Karpas-422 (cell line): ENCODE measurements at places on chromosomes 3 and 15. TPM values are rescaled to one million over a fixed set of nuclear protein-coding genes. Genes with fewer than 3 reads are reported as not detected.

DNA sequence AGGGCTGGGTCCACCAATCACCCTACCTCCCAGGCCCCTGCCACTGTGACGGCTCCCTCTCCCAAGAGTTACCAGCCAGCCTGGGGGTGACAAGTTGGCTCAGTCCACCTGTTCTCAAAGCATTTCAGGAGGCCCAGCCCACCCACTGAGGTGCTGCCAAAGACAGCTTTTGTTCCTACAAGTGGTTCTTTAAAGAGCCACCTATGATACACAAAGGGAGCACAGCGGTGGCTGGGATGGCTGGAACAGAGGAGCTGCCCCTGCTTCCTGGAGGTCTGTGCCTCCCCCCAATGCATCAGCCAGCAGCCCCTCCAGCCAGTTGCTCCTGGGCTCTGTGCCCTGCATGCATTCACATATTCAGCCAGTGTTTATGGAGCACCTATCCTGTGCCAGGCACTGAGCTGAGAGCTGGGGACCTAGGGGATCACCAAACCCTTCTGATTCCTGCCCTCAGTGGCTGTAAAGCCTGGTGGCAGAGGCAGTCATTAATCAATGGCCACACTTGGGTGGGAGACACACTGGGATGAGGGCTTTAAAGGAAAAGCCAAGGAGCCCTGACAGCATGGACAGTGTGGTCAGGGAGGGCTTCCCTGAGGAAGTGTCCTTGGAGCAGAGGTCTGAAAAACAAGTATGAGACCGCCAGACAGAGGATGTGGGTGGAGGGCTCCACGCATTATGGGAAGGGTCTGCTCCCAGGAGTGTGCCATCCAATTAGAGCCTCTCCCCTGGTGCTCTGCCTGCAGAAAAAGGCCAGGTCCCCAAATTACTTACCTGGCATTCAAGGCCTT lies 107.1 kb upstream of the LINGO1 start:
- no peak for DNase-seq

ARF4 gene
- 40.2 and 69.7 TPM in 2 replicates for total RNA-seq

GRCh38 chr3:66206806-66207205 lies 14.0 kb upstream of the SLC25A26 start:
- no peak for DNase-seq

STXBP5L gene
- not detected in 2 replicates for total RNA-seq

MEX3B gene
- 0.37 and 1.2 TPM in 2 replicates for total RNA-seq

DNA sequence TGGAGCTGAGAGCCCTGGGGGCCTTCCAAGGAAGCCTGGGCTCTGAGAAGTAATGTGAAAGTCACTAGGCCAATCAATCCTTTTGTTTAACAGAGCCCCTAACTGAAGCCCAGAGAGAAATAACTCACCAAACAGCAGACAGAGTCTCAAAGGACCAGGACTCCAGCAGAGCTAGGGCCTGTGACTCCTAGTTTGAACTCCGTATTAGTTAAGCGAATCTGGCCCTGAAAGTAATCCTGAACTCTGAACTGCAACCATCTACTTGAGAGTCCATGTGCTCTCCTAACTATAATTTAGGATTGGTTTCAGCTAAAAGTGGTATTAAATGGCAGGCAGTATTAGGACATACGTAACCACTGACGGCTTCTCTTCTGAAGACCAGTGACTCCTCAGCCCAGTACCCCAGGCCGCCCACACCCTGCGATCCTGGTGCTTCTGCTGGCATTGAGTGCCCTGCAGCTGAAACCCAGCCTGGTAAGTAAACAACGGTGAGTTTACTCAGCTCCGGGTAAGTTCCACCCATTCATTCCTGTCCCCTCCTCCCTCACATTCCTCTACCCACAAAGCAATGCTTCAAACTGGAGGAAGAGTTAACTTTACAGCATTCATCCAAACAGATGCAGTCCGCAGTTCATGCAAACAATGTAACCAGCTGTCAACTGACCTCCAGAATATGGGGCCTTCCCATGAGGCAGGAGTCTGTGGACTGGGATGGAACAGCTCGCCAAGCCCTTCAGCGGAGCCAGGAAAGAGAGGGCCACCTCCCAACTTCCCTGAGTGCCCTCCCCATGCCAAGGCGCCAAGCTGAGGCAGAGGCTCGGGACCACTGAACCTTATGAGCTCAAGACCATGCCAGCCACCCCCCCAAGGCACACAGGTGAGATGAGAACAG lies 7.3 kb downstream of the MYO5C start:
- DNase-seq, result no peak

DNA sequence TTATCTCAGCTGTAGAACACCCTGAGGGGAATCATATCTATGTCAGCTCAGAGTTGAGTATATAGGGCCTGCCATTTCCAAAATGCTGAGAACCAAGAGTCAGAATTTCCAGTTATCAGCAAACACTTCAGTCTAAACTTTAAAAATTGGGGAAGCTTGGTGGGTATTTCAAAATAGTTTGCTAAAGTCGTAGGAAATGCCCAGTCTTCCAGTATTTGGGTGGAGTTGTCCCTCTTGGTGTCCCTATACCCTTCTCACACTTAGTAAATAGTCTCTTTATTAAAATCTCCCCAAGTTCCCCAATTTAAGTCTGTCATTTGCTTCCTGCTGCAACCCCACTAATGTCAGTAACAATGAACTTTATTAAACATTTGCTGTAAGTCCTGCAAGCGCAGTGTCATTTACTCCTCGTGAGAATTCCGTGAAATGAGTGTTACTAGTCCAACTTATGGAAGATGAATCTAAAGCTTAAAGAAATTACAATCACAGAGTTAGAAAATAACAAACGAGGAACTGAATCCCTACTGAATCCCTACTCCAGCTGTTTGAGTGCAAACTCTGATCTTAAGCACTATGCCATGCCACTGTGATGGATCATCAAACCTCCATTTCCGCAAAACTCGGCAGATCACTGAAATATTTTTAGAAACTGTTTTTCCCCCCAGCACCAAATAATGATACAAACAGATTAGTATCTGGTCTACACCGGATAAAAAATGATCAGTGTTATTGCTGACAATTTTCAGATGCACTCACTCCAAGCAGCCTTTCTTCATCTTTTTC lies 341.7 kb upstream of the PROK2 start:
- no peak for DNase-seq

GRCh38 chr3:63654211-63654610 lies 1.7 kb downstream of the SNTN start:
- DNase-seq, result no peak

PATL2 gene
- total RNA-seq, result 1.0 and 5.0 TPM in 2 replicates

DNA sequence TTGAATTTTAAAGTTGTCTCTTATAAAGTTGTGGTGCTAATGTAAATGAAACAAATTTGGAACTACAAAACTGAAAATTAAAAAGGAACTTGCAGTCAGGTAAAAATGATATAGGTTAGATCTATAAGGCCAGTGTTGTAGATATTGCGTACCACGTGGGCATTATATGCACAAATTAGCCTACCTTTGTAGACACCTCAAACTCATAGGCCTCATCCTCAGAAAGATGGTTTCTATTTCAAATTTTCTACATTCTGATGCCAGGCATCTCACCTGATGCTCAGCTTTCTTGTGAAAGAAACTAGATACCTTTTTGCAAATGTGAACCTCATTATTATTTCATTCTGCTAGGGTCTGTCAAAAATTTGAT lies 25.6 kb downstream of the TMEM207 start:
- no peak for DNase-seq

- DNase-seq, result peak; percentile 67
Measured at GRCh38 chr15:31080591-31081014, 20.9 kb downstream of the TRPM1 start.

DNA sequence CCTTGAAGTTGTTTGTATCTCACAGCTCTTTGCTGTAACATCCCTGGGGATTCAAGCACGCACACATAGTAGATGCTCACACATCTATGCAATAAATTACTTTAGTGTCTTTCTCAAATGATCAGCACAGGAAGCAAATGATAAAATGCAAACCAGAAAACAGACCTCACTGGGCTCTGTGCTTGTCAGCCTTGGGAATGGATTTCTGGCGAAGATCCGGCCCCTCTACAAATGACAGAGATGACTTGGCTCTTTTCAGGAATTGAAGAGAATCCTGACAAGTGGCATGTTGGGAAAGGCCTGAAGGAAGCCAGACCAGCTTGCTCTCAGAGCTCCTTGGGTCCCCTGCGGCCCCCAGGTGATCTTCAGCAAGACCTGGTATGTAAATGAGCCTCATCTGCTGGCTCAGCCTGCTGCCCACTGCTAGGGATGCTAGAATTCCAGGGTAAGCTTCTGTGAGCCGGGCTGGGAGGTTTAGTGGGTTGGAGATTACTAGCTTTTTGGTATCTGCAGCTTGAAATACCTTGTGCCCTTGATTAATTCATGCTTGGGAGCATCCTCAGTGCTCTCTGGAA lies 54.1 kb downstream of the LPP start:
- peak; percentile 55 for DNase-seq
